ENCODE measurements at places on chromosomes 1 and 21. TPM values are rescaled to one million over a fixed set of nuclear protein-coding genes. Genes with fewer than 3 reads are reported as not detected.

Gene LMO4
- total RNA-seq: 38.3 TPM

Gene TSPEAR
- 0.55 TPM for total RNA-seq

Gene NBPF8
- 18.7 TPM for total RNA-seq

GRCh38 chr1:209770636-209771415 is 13.5 kb downstream of the C1orf74 start:
- peaks cover 17% of the 10 kb centered on the region for H3K4me1 ChIP-seq
- H3K27ac ChIP-seq: no peak overlapping the region
- H3K4me3 ChIP-seq: no peak overlapping the region
- H3K27me3 ChIP-seq: no peaks in the 10 kb centered on the region

GRCh38 chr1:72371259-72372035 is 89.1 kb upstream of the NEGR1 start:
- H3K4me3 ChIP-seq: no peak overlapping the region
- no peaks in the 10 kb centered on the region for H3K27me3 ChIP-seq
- no peaks in the 10 kb centered on the region for H3K4me1 ChIP-seq
- no peak for DNase-seq

DNA sequence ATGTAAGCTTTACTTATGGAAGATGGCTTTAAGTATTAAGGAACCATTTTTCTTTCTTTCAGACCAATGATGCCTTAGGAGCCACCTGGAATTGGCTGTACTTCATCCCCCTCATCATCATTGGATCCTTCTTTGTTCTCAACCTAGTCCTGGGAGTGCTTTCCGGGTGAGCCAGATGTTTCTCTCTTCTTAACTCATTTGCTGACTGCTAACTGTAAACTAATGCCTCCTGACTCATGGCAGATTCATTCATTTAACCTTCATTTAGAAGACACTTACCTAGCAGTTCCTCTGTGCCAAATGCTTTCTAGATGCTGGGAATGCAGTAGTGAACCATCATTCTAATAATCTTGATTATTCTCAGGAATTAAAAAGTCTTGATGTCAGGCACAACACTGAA is 168.0 kb downstream of the CACNA1E start:
- H3K4me1 ChIP-seq: no peaks in the 10 kb centered on the region
- no peaks in the 10 kb centered on the region for H3K36me3 ChIP-seq
- H3K27ac ChIP-seq: no peak overlapping the region
- DNase-seq: no peak
- H3K27me3 ChIP-seq: no peaks in the 10 kb centered on the region
- H3K4me3 ChIP-seq: no peak overlapping the region

GRCh38 chr1:21891621-21892479 is 45.3 kb downstream of the HSPG2 start:
- no peaks in the 10 kb centered on the region for H3K27me3 ChIP-seq
- no peak for DNase-seq
- no peak overlapping the region for H3K27ac ChIP-seq
- H3K36me3 ChIP-seq: no peaks in the 10 kb centered on the region
- no peak overlapping the region for H3K4me3 ChIP-seq

DNA sequence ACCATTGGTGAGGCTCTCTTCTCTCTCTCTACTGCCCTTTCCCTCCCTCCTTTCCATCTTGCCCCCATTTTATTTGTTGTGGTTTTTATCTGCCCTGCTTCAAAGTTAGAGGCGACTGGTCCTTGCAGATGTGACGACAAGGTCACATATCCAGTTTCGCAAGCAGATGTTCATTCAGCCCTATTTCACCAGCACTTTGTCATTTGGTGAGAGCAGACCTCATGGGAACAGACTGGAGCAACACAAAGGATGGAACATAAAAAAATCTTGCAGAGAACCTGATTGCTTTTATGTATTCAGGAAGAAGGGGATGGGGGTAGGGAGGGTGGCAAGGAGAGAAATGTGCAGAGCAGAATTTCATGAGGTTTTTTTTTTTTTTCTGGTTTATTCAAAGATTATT is 84.3 kb downstream of the ELAVL4 start:
- H3K4me3 ChIP-seq: no peak overlapping the region
- H3K27ac ChIP-seq: no peak overlapping the region
- no peaks in the 10 kb centered on the region for H3K36me3 ChIP-seq
- no peak for DNase-seq

DNA sequence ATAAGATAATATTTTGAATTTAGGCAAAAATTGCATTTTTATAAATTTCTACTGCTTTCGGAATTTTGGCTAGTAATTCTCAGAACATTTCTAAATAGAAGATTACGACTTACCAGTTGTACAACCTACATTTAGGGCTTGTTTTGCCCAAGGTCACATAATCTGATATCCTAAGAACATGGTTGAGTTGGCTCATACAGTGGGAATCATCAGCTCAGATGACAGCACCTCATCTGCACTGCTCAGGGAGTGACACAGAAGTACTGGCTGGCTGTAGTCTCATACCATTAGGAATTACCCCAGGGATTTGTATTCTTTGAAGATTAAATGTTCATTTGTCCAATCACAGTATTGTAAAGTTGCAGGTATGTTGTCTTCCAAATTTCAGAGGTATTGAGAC is 217.6 kb downstream of the ADGRL2 start:
- no peaks in the 10 kb centered on the region for H3K27me3 ChIP-seq
- H3K27ac ChIP-seq: no peak overlapping the region
- no peaks in the 10 kb centered on the region for H3K4me1 ChIP-seq
- no peak overlapping the region for H3K4me3 ChIP-seq
- DNase-seq: no peak
- no peaks in the 10 kb centered on the region for H3K36me3 ChIP-seq

DNA sequence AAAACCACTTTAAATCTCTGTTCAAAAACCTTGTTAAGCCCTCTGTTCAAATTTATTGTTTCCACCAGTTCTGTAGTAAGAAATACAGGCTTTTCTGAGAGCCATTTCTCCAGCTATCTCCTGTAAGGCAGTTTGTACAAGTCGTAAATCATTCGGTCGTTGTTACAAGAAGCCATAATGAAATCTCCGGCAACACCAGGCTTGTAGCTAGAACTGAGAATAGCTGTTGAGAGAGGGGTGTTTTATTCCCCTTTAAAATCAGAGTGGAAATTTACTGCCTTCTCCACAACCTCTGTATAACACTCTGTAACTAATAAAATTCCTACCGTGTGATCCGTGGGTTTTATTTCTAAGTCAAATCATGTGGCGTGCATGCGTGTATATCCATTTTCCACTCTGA is 335.8 kb upstream of the KAZN start:
- no peaks in the 10 kb centered on the region for H3K27me3 ChIP-seq
- H3K27ac ChIP-seq: no peak overlapping the region
- no peak for DNase-seq
- peaks cover 10% of the 10 kb centered on the region for H3K4me1 ChIP-seq
- no peaks in the 10 kb centered on the region for H3K36me3 ChIP-seq

DNA sequence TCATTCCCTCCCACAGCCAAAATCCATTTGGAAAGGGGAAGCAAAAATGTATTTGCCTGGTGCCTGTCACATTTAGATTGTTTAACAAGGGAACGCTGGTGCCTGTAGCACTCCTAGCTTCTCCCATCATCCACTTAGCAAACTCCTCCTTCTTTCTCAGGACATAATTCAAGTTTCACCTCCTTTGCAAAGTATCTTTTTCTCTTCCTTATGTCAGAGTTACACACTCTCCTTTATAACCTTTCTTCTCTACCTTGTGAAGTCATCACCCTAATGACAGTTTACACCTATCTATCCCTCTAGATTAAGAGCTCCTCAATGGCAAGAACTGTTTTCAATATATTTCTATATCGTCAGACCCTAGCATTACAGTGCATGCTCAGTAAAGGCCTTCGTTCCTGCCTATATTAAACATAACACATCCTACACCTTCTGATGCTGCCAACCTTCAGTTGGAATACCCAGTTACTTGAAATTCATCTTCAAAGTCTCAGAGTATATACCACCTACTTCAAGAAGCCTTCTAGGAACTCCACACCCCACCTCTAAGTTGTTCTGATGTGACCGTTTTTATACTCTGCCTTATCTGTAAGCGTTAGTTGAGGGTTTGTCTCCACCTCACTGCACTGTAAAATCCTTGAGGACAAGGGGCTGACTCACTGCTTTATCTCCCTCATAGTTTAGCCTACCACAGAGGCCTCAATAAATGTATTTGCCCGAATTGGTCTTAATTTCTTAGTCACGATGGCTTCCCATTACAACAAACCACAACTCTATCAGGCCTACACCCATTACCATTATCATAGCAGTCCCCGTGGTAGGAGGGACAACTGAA is 1.0 kb upstream of the EPS15 start:
- DNase-seq: no peak
- H3K4me1 ChIP-seq: peaks cover 22% of the 10 kb centered on the region
- H3K27me3 ChIP-seq: no peaks in the 10 kb centered on the region

DNA sequence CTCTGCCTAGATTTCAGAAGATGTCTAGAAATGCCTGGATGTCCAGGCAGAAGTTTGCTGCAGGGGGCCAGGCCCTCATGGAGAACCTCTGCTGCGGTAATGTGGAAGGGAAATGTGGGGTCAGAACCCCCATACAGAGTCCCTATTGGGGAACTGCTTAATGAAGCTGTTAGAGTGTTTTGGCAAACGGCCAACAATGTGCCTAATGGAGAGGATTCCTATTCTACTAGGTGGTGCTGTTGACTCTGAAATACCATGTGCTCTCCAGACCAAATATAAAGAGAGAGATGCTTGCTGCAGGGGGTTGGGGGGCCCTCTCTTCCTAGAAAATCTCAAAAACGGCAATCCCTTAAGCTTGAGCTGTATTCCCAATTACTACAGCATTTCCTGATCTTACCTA is 57.1 kb upstream of the DR1 start:
- H3K36me3 ChIP-seq: no peaks in the 10 kb centered on the region
- no peaks in the 10 kb centered on the region for H3K4me1 ChIP-seq
- no peak overlapping the region for H3K4me3 ChIP-seq
- DNase-seq: no peak
- no peak overlapping the region for H3K27ac ChIP-seq
- H3K27me3 ChIP-seq: no peaks in the 10 kb centered on the region

GRCh38 chr1:202225131-202225530 is 31.5 kb downstream of the LGR6 start:
- no peak overlapping the region for H3K27ac ChIP-seq
- H3K4me1 ChIP-seq: peaks cover 15% of the 10 kb centered on the region
- H3K36me3 ChIP-seq: no peaks in the 10 kb centered on the region
- H3K4me3 ChIP-seq: no peak overlapping the region

Gene ALX3
- total RNA-seq: 0.79 TPM

DNA sequence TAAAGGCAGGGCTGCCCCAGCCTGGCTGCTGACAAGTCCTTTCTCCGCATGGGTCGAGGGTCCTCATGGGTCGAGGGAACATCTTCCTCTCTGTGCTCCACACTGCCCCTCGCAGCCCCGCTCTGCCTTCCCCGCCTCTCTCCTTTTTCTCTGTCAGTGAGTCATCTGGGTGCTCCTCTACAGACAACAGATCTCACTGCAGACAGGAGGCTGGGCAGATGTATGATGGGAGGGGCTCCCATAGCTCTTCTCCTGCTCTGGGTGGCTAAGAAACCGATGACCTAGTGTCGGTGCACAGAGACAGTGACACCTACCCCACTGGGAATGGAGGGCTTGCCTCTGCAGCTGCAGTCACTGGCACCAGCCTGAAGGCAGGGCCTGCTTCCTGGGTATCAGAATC is 5.5 kb downstream of the KCNA10 start:
- H3K36me3 ChIP-seq: no peaks in the 10 kb centered on the region
- H3K4me3 ChIP-seq: no peak overlapping the region
- no peaks in the 10 kb centered on the region for H3K27me3 ChIP-seq
- no peak for DNase-seq
- no peaks in the 10 kb centered on the region for H3K4me1 ChIP-seq
- H3K27ac ChIP-seq: no peak overlapping the region

GRCh38 chr1:25028907-25029599 is 99.0 kb upstream of the RUNX3 start:
- DNase-seq: no peak
- H3K36me3 ChIP-seq: no peaks in the 10 kb centered on the region
- H3K4me1 ChIP-seq: no peaks in the 10 kb centered on the region
- no peak overlapping the region for H3K27ac ChIP-seq
- H3K4me3 ChIP-seq: no peak overlapping the region

Gene BTBD8
- total RNA-seq: 15.3 TPM

Gene CD1B
- not detected for total RNA-seq

GRCh38 chr1:117696561-117696960 is 90.7 kb downstream of the TENT5C start:
- no peak overlapping the region for H3K4me3 ChIP-seq
- DNase-seq: no peak
- no peaks in the 10 kb centered on the region for H3K4me1 ChIP-seq
- no peak overlapping the region for H3K27ac ChIP-seq
- no peaks in the 10 kb centered on the region for H3K27me3 ChIP-seq
- no peaks in the 10 kb centered on the region for H3K36me3 ChIP-seq

DNA sequence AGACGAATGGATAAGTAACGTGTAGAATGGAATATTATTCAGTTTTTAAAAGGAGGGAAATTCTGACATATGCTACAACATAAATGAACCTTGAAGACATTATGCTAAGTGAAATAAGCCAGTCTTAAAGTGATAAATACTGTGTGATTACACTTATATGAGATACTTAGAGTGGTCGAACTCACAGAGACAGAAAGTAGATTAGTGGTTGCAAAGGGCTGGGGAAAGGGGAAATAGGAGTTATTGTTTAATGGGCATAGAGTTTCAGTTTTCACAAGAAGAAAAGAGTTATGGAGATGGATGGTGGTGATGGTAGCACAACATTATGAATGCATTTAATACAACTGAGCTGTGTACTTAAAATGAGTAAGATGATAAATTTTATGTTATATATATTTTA is 14.7 kb upstream of the AHCYL1 start:
- no peak overlapping the region for H3K4me3 ChIP-seq
- no peaks in the 10 kb centered on the region for H3K27me3 ChIP-seq
- no peaks in the 10 kb centered on the region for H3K36me3 ChIP-seq
- no peaks in the 10 kb centered on the region for H3K4me1 ChIP-seq
- no peak for DNase-seq

Gene HCRTR1
- 0.31 TPM for total RNA-seq

Gene PTPRC
- 5.1 TPM for total RNA-seq

Gene KNCN
- 0.43 TPM for total RNA-seq

Gene C1orf185
- 6.6 TPM for total RNA-seq

GRCh38 chr21:32001390-32001789 is 128.6 kb downstream of the HUNK start:
- H3K4me1 ChIP-seq: no peaks in the 10 kb centered on the region
- DNase-seq: no peak
- H3K27ac ChIP-seq: no peak overlapping the region
- H3K4me3 ChIP-seq: no peak overlapping the region
- no peaks in the 10 kb centered on the region for H3K36me3 ChIP-seq
- H3K27me3 ChIP-seq: no peaks in the 10 kb centered on the region
